ENCODE measurements at places on chromosomes 1 and 21.

- DNase-seq, result no peak
Observed at GRCh38 chr1:54465351-54465811, 59.2 kb upstream of the SSBP3 start.

DNA sequence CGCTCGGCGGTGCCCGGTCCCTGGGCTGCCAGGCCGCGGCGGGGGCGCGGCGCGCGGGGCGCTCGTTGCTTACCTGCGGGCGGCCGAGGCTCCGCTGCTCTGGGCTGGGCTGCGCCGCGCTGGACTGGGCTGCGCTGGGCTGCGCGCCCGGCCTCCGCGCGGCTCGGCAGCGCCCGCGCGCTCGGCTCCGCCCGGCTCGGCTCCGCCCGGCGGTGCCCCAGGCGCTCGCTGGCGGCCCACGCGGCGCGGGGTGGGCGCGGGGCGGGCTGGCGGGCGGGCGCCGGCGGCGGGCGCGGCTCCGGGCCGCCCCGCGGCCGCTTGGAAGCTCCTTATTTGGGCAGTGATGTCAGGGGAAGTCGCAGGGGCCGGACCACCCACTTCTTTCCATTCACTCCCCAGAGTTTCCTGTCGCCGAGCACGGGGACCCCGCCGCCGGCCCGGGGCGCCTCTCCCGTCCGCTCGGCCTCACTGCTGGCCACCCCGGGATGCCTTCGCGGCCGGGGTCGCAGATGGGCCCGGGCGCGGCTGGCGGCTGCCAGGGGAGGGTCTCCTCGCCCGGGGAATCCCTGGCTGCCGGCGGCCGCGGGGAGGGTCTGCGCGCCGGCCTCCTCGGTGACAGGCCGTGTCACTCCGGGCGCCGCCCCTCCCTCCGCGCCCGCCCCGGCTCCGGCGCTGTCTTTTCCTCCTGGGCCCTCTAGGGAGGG, 177.7 kb upstream of the EDN2 start:
- DNase-seq, result peak; percentile 67

DNA sequence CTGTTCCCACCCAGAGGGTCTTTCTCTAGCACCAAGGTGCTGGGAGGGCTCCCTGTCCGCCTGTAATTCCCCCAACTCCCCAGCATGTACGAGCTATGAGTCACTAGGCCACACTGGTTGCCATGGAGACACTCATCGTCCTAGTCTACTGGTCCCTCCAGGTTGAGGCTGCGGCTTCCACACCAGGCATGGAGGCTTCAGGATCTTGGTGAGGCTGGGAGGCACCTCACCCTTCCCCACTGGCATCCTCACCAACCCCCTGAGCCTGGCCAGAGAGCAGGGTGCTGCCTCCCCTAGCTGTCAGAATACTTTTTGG, 75.6 kb upstream of the KAZN start:
- no peak for DNase-seq

GRCh38 chr1:207054491-207054890, 1.4 kb downstream of the PFKFB2 start:
- DNase-seq, result no peak

GRCh38 chr1:24828183-24828886, 83.1 kb downstream of the CLIC4 start:
- DNase-seq, result no peak

GRCh38 chr1:152029144-152029928, 7.5 kb downstream of the S100A11 start:
- DNase-seq, result no peak

- DNase-seq, result no peak
Observed at GRCh38 chr1:69256036-69256435, 311.7 kb upstream of the LRRC7 start.

DNA sequence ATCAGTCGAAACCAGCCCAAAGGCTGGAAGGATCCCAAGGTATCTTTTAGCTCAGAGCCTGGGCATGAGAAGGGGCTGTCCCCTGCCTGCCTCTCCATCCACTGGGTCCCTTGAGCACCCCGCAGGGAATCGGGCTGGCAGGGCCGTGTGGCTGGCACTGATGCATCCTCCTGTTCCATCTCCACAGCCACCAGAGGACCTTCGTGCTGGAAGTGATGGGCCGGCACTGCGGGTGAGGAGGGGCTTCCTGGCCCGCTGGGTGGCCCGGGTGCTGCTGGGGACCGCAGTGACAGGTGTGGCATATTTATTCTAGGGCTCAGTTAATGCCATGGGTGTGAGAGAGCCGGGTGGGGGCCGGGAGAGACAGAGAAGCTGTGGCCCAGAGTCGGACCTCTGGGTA, 13.6 kb downstream of the PFKL start:
- no peak for DNase-seq

DNA sequence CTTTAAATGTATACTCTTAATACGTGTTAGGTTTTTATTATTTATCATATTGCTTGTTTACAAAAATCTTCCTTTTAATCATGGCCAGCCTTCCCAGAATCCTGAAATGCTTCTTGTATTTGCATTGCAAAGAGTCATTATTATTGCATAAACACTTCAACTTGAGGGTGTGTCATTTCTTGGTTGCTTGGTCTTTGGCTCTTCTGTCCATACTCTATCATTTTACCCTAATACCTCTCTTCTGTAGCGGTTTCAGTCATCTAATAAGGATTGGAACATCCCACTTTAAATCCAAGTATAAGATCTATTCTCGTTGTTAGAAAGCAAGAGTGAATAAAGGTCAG, 200.6 kb upstream of the CACYBP start:
- no peak for DNase-seq

DNA sequence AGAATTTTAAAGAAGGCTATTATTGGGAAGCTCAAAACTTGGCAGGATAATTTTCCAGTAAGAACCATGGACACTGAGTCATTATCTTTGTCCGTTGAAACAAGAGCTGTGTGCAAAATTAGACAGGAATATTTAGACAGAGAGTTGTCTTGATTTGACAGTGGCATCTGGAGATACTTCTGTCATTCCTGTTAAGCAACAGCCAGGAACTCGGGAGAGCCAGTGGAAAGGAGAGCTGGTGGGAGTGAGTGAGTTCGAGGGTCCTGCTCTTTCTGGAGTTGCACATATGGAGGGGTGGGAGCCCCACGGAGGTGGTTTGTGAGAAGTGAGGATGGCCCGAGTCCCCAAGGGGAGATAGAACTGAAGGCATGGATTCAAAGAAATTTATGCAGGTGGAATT, 3.1 kb downstream of the COQ8A start:
- no peak for DNase-seq
